Activated CD4-positive, alpha-beta T cell treated with anti-CD3 and anti-CD28 coated beads for 36 hours (primary cell): ENCODE measurements at places on chromosomes 1 and 21.

DNA sequence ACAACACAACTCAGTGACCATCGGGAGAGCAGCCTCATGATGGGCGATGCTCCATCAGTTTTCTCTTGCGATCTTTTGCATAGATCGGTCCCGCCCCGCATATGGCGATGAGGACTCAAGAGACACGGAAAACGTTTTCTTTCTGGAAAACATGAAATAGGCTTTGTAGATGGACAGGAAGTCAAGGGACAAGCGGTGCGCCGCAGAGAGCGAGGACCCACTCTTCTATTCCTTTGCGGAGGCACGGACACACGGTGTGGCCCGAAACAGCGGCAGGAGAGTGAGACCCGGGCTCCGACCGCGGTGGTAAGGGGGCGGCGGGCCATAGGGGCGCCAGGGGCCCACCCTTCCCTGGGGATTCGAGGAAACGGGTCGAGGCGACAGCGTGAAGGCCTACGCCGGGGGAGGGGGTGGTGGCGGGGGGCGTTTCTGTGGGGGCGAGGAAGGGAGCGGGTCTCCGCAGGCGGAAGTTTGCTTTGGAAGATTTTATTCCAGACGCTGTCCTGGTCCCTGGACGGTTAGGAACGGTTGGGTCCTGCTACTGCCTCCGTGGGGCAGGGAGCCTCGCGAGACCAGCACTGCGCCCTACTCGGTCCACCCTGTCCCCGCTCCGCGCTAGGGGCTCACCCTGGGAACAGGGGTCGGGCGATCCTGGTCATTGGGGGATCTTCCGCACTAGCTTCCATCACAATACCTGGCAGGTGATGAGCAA lies 796 bp upstream of the TDRKH start:
- peak; percentile 36 for DNase-seq
- no peaks in the 10 kb centered on the region for H3K27me3 ChIP-seq
- H3K4me1 ChIP-seq, result peaks cover 18% of the 10 kb centered on the region
- H3K4me3 ChIP-seq, result peak overlapping the region; percentile 95
- peaks cover 3% of the 10 kb centered on the region for H3K36me3 ChIP-seq

- H3K4me3 ChIP-seq, result no peak overlapping the region
- DNase-seq, result no peak
- H3K36me3 ChIP-seq, result no peaks in the 10 kb centered on the region
- peaks cover 38% of the 10 kb centered on the region for H3K4me1 ChIP-seq
- H3K27me3 ChIP-seq, result no peaks in the 10 kb centered on the region
- H3K27ac ChIP-seq, result no peak overlapping the region
Measured at GRCh38 chr1:234884006-234884405, 244.6 kb downstream of the TOMM20 start.

- no peak for DNase-seq
- H3K27me3 ChIP-seq, result peaks cover 87% of the 10 kb centered on the region
- H3K27ac ChIP-seq, result no peak overlapping the region
- H3K4me3 ChIP-seq, result no peak overlapping the region
- H3K36me3 ChIP-seq, result peaks cover 3% of the 10 kb centered on the region
Measured at GRCh38 chr1:213983493-213984386, 4.0 kb upstream of the PROX1 start.

- DNase-seq, result no peak
- no peaks in the 10 kb centered on the region for H3K36me3 ChIP-seq
- H3K27me3 ChIP-seq, result no peaks in the 10 kb centered on the region
- no peak overlapping the region for H3K27ac ChIP-seq
- no peaks in the 10 kb centered on the region for H3K4me1 ChIP-seq
Measured at GRCh38 chr21:40985370-40985769, 138.4 kb upstream of the DSCAM start.

DNA sequence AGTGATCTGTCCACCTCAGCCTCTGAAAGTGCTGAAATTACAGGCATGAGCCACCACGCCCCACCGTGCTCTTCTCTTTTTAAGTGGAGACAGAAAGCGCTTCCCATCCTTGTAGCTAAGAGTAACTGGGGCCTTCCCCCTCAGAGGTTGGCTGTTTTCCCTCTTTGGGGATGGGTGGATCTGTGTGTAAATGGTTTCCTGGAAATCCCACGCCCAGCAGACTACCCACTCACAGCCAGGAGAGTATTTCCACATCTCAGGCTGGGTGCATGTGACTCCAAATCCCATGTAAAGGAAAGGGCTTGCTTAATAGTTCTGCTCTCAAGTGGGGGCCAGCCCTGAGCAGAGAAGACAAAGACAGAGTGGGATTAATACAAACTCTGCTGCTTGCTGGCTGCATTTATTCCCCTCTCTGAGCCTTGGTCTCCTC lies 19.6 kb upstream of the TCEA3 start:
- H3K4me3 ChIP-seq, result no peak overlapping the region
- DNase-seq, result no peak
- H3K4me1 ChIP-seq, result no peaks in the 10 kb centered on the region
- no peaks in the 10 kb centered on the region for H3K36me3 ChIP-seq

DNA sequence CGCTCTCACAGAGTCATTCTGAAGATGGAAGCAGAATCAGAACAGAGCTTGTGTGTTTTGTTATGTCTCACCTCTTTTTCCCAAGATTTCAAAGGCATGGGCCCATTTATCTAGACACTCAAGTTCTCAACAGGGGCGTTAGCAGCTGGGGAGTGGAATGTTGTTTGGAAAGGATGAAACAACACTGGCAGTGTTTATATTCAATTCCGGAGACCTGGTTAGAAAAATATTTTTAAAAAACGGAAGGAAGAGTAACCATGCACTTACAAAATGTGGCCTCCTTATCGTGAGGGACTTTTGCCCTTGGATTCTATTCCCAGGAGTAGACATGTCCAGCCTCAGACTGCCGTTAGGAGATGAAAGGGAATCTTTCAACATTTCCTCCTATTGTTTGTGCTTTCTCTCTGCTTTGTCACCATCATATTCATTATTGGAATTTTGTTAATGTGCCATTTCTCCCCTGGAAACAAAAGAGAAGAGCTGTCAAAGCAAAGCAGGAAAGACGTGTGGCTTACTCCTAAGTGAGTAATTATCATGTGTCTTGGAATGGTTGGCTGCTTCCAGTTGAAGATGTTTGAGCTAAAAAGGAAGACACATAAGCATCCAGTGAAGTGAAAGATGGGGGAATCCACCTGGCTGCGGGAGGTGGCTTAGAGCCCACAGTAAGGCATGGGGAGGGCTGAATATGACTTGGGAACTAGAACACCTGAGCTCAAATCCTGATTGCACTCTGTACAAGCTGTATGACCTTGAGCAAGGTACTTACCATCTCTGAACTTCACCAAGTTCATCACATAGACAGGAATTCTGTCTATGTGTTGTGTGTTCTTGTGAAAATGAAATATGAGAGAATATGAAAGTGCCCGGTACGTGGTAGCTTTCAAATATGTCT lies 71.7 kb upstream of the JUN start:
- H3K27me3 ChIP-seq, result no peaks in the 10 kb centered on the region
- DNase-seq, result no peak
- H3K27ac ChIP-seq, result no peak overlapping the region
- H3K36me3 ChIP-seq, result no peaks in the 10 kb centered on the region
- peaks cover 34% of the 10 kb centered on the region for H3K4me1 ChIP-seq

- DNase-seq, result no peak
- no peak overlapping the region for H3K27ac ChIP-seq
- H3K4me1 ChIP-seq, result peaks cover 31% of the 10 kb centered on the region
- H3K27me3 ChIP-seq, result no peaks in the 10 kb centered on the region
Measured at GRCh38 chr1:48767975-48768510, 8.6 kb downstream of the BEND5 start.

DNA sequence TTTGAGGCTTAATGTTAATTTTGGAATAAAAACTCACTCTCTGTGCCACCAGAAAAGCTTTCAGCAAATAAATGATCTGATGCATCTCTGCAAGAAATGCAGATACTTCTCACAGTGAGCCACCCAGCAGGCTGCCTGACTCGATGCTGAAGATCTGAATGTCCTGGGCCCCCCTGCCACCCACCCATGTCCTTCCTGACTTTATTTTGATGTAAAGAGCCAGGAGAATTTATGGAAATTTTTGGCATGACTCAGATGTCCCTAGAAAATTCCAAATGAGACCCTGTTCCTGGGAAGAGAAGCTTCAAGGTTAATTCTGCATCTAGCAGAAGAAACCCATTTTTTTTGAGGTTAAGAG lies 62.8 kb upstream of the COA6 start:
- H3K27ac ChIP-seq, result peak overlapping the region; percentile 59
- no peak overlapping the region for H3K4me3 ChIP-seq
- H3K36me3 ChIP-seq, result no peaks in the 10 kb centered on the region
- DNase-seq, result no peak

DNA sequence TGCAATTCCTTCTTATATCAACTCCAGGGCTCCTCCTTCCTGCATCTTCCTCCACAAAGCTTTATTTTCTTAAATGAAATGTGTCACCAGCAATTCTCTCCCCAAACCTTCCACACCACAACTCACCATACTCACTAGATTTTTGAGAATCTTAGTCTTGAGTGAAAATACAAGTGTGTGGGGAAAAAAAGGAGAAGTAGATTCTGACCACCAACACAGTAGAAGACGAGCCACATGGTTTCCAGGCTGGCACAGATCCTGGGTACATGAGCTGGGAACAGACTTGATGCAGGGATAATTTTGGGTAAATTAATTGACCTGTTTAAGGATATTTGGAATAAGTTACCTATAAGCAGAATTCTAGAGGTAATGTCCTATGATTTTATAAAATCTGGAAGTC lies 72.8 kb upstream of the KCNJ15 start:
- no peaks in the 10 kb centered on the region for H3K36me3 ChIP-seq
- DNase-seq, result no peak
- no peak overlapping the region for H3K4me3 ChIP-seq
- peaks cover 9% of the 10 kb centered on the region for H3K27me3 ChIP-seq
- no peak overlapping the region for H3K27ac ChIP-seq

- H3K4me3 ChIP-seq, result no peak overlapping the region
- H3K27ac ChIP-seq, result no peak overlapping the region
- H3K36me3 ChIP-seq, result no peaks in the 10 kb centered on the region
- no peaks in the 10 kb centered on the region for H3K4me1 ChIP-seq
- no peak for DNase-seq
Measured at GRCh38 chr1:235549351-235550139, 45.3 kb upstream of the B3GALNT2 start.

- H3K27me3 ChIP-seq, result peaks cover 2% of the 10 kb centered on the region
- DNase-seq, result no peak
- H3K4me1 ChIP-seq, result no peaks in the 10 kb centered on the region
- H3K36me3 ChIP-seq, result no peaks in the 10 kb centered on the region
Measured at GRCh38 chr1:208851366-208851765, 607.2 kb upstream of the PLXNA2 start.

- DNase-seq, result no peak
- peaks cover 7% of the 10 kb centered on the region for H3K27me3 ChIP-seq
- no peak overlapping the region for H3K4me3 ChIP-seq
- H3K4me1 ChIP-seq, result no peaks in the 10 kb centered on the region
- no peaks in the 10 kb centered on the region for H3K36me3 ChIP-seq
Measured at GRCh38 chr1:153386500-153386901, 4.4 kb downstream of the S100A8 start.

GRCh38 chr1:47031585-47031984 lies 8.1 kb downstream of the CYP4X1 start:
- no peaks in the 10 kb centered on the region for H3K4me1 ChIP-seq
- no peak for DNase-seq
- H3K27ac ChIP-seq, result no peak overlapping the region
- peaks cover 20% of the 10 kb centered on the region for H3K27me3 ChIP-seq
- H3K36me3 ChIP-seq, result no peaks in the 10 kb centered on the region
- H3K4me3 ChIP-seq, result no peak overlapping the region

DNA sequence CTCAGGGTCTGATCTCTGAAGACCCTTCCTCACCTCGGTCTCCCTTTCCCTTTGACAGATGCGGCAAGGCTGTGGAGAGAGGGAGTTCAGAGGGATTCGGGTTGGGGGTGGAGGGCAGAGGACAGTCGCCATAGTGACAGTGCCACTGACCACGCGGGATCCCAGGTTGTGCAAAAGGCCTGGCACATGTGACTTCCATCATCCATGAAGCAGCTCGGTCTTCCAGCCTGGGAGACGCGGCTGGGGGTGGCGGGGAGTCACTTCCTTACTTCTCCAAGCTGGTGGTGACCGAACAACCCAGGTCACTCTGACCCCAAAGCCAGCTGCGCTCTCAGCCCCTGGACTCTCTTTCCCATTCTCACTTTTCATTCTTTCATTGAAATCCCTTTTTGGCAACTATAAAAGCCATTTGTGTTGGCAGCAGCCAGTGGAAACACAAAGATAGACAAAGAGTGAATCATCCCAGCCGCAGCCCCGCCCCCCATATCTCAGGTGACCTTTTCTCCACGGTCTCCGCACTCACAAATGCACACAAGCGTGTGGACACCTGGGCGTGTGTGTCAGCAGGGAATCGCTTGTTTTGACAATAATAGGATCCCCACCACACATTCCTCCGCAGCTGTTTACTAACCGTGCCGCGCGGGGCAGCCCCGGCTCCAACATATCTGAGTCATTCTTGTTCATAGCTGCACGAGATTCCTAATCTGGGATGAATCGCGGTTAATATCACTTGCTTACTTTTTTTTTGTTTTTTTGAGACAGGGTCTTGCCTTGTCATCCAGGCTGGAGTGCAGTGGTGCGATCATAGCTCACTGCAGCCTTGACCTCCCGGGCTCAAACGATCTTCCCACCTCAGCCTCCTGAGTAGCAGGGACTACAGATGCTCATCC lies 68.3 kb downstream of the DHRS3 start:
- peaks cover 7% of the 10 kb centered on the region for H3K4me1 ChIP-seq
- H3K27me3 ChIP-seq, result no peaks in the 10 kb centered on the region
- no peak overlapping the region for H3K27ac ChIP-seq
